ENCODE measurements at places on chromosomes 11 and 22. TPM values are rescaled to one million over a fixed set of nuclear protein-coding genes. Genes with fewer than 3 reads are reported as not detected.

Gene AQP11
- 1.2 TPM for total RNA-seq

Gene KCTD21
- total RNA-seq, result 6.1 TPM

Gene C22orf42
- not detected for total RNA-seq

Gene FOSL1
- not detected for total RNA-seq

Gene DGKZ
- 243 TPM for total RNA-seq

Gene SNX32
- 2.1 TPM for total RNA-seq

Gene SMDT1
- total RNA-seq, result 86.6 TPM

Gene C22orf31
- not detected for total RNA-seq

Gene MYOD1
- total RNA-seq, result not detected

Gene NRIP3
- total RNA-seq, result 0.96 TPM

Gene RIMBP3B
- total RNA-seq, result 0.80 TPM

Gene TRIM29
- not detected for total RNA-seq

Gene ADAMTS15
- total RNA-seq, result 0.05 TPM

Gene OR51I1
- total RNA-seq, result not detected

Gene PKDREJ
- not detected for total RNA-seq
